ENCODE measurements at places on chromosomes 11 and 22.

GRCh38 chr11:69215784-69216415 lies 60.2 kb downstream of the SMIM38 start:
- DNase-seq, result peak; percentile 21

GRCh38 chr11:2508793-2509192 lies 64.0 kb downstream of the KCNQ1 start:
- DNase-seq, result no peak

DNA sequence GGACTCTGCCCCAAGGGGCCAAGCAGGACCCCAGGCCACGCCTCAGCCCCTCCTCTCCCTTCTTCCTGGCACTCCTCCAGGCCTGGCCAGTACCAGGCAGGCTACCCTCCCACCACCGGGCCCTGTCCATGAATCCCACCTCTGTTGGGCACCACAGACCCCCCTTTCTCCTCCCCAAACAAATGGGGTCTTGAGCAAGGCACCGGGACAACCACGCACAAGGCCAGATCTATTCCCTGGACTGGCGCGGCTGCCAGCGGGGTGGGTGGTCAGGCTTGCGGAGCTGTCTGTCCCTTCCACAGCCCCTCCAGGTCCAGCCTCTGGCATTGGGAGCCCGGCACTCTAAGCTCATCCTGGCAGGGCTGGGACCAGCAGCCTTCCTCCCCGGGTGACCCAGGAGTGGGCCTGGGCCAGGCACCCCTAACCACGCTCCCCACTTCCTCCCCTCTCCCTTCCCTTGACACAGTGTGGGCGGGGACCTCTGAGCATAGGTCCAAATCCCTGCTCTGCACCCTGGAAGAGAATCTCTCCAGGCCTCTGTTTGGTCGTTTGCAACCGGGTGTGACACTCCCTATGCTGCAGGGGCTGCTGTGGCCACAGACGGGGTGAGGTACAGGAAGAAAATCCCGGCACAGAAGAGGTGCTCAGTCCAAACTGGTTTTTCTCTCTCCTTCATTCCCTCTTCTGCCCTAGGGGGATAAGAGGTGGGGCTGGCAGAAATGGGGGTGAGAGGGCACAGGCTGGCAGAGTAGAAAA lies 14.6 kb downstream of the ELFN2 start:
- no peak for DNase-seq

GRCh38 chr11:1486054-1486825 lies at the start of gene MOB2:
TSS of gene MOB2 (minus strand) at chr11:1486779. CDS start at chr11:1486556, 223 bp downstream.
- DNase-seq, result no peak

- DNase-seq, result no peak
These were observed 19.0 kb upstream of the LRRC32 start for GRCh38 chr11:76689313-76690260.

GRCh38 chr22:32660292-32660691 lies 141.2 kb upstream of the TIMP3 start:
- peak; percentile 61 for DNase-seq

- no peak for DNase-seq
These were observed 72.2 kb downstream of the LARGE2 start for GRCh38 chr11:45994371-45995341.

DNA sequence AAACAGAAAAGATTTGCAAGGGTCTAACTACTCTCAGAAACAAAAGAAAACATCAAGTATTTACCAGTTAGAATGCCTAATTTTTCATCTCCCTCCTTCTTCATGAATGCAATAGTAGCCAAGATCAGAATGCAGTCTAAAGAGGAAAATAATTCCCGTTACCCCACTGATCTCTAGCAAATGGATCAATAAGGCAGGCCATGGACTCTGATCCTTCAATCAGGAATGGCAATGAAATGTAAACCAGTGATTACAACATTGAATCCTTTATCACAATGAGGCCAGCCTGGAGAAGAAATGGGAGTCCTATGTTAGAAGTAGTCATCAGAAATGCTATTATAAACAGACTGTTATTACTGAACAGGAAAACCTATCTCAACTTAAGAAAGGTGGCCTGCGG lies 106.6 kb downstream of the APOL5 start:
- no peak for DNase-seq

- no peak for DNase-seq
These were observed 698.5 kb downstream of the KCNA4 start for GRCh38 chr11:29318134-29318845.

- DNase-seq, result no peak
These were observed 26.9 kb downstream of the APOBEC3H start for GRCh38 chr22:39123751-39124581.

GRCh38 chr11:76596652-76597051 lies 73.9 kb downstream of the LRRC32 start:
- DNase-seq, result no peak

DNA sequence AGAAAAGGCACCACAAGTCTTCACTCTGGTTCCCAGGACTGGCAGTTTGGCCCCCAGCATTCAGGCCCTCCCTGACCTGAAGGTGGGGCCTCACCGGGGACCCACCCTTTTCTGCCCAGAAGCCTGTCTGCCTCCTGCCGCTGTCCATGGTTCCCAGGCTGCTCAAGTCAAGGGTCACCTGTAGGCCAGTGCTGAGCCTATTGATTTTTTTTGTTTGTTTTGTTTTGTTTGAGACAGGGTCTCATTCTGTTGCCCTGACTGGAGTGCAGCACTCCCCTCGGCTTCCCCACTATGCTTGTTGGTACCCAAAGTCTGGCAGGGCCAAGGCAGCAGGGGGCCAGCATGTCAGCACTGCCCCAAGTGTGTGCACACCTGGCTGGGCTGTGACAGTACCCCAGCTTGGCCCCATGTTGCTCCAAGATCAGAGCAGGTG lies 11.0 kb upstream of the MED17 start:
- no peak for DNase-seq

DNA sequence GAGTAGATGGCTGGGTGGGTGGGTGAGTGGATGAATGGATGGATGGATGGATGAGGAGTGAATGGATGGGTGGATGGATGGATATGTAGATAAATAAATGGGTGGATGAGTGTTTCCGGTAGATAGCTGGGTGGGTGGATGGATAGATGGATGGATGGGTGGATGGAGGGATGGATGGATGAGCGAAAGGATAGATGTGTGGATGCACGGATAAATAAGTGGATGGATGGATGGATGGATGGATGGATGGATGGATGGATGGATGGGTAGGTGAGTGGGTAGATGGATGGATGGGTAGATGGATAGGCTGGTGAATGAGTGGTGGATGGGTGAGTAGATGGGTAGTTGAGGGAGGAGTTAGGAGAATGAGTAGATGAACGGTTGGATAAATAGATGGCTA lies 349.3 kb downstream of the MN1 start:
- DNase-seq, result no peak

- DNase-seq, result peak; percentile 54
These were observed at the start of gene TMA7B for GRCh38 chr22:39959640-39960447. TSS of gene TMA7B (plus strand) at chr22:39960397. CDS start at chr22:39964375, 3,978 bp downstream.

- DNase-seq, result no peak
These were observed 757.5 kb downstream of the NTM start for GRCh38 chr11:132127900-132128288.

DNA sequence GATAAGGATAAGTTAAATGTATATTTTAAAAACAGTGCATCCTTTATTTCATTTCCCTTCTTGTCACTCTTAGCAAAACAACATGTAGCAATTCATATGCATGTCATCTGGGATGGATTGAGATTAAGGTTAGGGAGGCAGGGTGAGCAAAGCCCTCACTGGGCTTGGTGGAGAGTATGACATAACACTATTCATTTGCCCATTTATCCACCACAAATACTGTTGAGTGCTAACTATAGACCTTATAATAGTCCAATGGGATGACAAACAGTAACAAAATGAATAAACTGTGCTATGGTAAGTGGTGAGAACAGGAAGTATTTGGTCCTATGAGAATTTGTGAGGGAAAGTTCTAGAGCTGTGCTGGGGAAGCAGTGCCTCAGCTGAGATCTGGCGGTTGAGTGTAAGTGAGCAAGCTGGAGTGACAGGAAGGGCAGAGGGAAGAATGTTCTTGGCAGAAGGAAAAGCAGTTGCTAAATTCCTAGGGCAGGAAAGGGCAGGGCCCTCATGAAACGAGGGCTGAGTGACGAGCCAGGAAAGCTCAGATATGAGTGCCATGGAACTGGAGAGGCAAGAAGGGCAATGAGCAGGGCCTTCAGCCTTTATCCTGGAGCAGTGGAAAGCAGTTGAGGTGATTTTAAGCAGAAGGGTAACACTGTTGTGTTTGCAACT lies 6.7 kb downstream of the HSD17B12 start:
- no peak for DNase-seq

DNA sequence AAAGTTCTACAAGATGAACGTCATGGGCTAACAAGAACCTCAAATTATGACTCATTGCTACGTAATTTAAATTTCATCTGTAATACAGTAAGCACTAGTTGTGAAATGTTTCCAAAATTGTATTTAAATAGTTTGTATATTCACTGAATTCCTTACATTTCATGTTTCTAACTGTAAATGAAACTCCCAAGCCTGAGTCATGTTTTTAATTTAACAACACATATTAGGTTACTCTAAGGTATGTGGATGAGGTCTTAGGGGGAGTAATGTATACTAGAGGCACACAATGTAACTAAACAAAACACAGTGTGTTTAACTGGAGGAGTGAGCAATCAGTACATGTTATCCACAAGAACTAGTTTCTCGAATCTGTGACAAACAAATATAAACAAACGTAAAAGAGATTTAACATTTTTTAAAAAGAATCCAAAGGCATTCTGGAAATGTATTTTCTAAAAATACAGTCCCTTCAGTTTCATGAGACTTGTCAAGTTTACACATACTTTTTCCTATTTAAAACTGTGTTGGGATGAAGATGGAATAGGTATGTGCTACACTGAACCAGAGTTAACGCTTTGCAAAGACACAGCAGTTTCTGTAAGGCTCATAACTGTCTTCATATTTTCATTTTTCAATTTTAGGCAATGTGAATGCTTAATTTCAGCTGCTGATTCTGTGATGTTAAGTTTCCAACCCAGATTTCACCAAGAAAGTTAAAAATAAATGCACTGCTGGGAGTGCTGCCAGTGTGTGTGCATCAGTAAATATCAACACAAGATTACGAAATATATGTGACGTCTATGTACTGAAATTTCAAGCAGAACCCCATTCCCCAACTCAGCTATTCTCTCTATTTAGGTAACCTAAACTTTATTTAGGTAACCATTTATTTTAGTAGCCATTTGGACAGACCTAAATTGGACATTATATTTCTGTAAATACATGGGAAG lies 52.6 kb downstream of the PITPNB start:
- no peak for DNase-seq

- no peak for DNase-seq
These were observed 88.6 kb downstream of the PLEKHA7 start for GRCh38 chr11:16925561-16926065.

DNA sequence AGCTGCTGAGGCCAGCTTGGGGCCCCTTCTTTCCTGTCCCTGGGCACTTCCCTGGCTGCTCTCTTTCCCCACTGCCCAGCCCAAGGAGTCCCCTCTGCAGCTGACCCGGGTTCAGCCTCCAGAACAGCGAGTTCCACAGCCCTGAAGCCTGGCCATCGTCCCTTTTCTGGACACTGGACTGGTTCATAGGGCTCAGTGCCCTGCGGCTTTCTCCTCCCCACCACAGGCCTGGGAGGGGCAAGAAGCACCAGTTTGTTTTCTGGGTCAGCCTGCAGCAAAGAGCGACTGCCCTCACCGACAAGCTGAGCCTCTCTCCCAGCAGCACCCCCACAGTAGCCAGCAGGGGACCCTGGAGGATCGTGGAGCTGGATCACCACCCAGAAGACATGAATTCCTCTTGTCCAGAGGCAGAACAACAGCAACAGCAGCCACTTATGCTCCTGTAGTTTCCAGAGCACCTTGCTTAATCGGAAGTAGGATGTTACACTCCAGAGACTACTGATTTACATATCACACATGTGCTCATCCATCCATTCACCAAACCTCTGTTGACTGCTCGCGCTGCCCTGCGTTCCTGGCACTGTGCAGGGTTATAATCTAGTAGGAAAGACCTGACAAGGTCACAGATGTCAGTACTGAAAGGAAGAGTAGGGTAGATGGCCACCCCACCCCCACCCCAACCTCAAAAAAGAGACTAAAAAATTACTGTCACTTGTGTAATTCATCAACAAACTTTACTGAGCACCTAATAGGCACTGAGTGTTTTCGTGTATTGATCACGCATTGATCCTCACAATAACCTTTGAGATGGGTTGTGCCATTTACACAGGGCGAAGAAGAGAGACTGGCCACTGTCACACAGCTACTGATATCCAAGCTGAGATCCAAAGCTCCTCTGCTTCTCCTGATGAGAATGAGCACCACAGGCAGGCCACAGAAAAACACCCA lies 13.0 kb upstream of the CXCR5 start:
- peak; percentile 66 for DNase-seq

- no peak for DNase-seq
These were observed 117.7 kb upstream of the CCDC90B start for GRCh38 chr11:83403691-83404389.

- no peak for DNase-seq
These were observed 183.2 kb downstream of the GRIK4 start for GRCh38 chr11:120694726-120695125.

GRCh38 chr22:19121631-19122142 lies 525 bp downstream of the DGCR2 start:
- peak; percentile 53 for DNase-seq

DNA sequence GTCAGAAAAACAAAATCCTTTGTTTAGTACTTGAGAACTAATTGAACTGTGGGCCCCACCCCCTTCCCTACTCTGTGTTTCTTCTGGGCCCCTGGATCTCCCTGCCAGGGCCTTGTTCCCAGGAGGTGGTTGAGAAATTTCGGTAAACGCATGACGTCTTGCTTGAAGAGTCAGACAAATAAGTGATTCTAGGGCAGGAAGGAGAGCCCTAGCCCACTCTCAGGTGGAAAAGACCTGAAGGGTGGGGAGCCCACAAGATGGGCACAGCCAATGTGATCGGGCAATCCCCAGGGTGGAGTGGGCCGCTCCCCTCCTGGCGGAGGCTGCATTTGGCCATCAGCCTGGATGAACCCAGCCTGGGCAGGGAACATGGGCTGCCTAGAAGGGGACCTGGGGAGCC lies 16.8 kb upstream of the P2RY2 start:
- no peak for DNase-seq

DNA sequence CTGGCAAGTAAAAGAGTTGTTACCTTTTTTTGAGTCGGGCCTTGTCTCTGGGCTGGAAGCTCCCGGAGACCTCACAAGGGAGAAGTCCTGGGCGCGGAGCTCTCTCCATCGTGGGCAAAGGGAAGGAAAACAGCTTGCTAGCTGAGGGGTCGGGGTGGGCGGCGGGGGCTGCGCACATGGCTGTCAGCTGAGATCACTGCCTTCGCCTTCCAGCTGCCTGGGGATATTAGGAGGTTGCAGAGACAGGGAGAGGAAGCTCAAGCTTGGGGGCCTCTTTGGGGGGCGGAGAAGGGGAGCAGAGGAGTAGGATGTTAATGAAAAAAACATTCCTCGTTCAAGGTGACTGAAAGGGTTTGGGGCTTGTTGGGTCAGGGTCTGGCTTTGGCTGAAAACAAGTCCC lies 49.2 kb upstream of the ALX4 start:
- DNase-seq, result no peak

DNA sequence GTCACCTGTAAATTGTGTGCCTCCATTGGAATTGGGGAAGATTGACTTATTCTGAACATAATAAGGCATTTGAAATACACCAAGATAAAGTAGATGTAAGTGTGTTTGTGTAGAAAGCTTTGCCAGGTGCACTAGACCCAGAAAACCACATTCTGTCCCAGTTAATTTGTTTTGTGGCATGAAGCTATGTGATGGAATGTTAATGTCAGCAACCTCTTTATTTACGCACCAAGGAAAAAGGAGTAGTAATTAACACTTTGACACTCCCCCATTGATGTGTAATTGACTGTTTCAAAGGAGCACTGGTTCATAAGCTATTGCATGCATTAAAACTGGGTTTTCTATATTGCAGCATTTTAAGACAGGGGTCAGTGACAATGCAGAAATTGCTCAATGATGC lies 14.3 kb downstream of the EIF3M start:
- DNase-seq, result no peak

Data from activated CD8-positive, alpha-beta memory T cell treated with anti-CD3 and anti-CD28 coated beads, Interleukin-2, amount 10 ng/mL, durations not matched to agents 7 days and 5 days (primary cell).